Cortex of kidney (tissue), 1 donor: ENCODE measurements at places on chromosomes 6 and 20.

GRCh38 chr6:168374541-168375071 is 55.0 kb upstream of the DACT2 start:
- no peak for DNase-seq

GRCh38 chr20:39089029-39089428 is 126.9 kb downstream of the DHX35 start:
- no peak for DNase-seq

- no peak for DNase-seq
These were observed 101.6 kb downstream of the RAMACL start for GRCh38 chr6:166484863-166485262.

DNA sequence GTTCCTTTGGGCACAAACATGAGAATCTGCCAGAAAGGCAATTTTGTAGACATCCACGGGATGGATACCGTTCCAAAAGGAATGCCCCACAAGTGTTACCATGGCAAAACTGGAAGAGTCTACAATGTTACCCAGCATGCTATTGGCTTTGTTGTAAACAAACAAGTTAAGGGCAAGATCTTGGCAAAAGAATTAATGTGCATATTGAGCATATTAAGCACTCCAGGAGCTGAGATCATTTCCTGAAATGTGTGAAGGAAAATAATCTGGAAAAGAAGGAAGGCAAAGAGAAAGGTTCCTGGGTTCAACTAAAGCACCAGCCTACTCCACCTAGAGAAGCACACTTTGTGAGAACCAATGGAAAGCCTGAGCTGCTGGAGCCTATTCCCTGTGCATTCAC is 103.9 kb upstream of the ARG1 start:
- no peak for DNase-seq

DNA sequence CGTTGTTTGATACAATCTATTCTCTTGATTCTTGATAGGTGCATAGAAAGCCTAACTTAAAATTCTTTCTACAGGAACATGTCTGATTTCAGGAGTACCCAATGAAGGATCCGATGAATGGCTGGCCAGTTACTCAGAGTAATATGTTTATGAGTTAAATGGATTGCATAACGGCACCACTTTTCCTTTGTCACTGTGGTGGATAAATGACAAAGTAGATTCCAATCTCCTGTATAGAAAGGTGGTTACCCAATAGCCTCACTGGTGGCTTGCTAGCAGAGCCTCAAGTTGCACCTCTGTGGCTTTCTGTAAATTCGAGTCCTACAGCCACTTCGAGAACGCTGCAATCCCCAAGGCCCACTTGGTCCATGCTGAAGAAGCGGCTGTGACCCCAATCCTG is 28.4 kb downstream of the LHFPL5 start:
- DNase-seq = no peak

DNA sequence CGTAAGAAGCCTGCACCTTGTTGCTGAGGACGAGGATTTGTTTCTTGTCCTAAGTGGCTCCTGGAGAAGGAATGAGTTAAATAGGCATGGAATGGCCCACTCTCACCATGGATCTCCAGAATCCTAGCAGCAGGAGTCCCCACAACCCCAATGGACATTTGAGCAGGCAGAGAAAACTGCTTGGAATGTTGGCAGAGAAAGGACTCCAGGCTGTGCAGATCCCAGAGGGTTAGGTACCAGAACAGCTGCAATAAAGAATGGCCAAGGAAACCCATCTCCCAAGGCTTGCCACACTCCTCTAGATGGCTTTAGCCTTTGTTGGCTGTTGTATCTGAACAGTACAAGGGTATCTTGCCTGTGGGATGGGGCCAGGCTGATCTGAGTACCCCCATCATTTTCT is 1415.7 kb upstream of the ADGRB3 start:
- DNase-seq = no peak

DNA sequence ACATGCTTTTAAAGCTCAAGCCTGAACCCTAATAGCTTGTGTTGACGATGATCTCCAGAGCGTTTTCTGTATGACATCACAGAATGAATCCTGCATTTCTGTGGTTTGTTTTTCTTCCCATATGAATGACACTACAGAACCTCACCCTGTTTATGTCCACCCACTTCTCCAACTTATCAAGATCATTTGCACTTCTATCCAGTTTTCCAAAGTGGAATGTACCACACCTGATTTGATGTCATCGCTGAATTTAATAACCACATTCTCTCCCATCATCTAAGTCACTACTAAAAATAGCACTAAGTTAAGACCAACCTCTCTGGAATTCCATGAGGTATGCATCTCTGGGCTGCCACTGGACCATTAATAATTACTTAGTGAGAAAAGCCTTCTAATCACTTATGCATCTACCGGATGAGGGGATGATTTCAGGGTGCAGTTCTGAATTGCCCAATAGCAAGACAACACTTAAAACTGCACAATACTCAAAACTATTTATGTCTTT is 33.3 kb upstream of the CITED2 start:
- DNase-seq = no peak

- DNase-seq = no peak
These were observed 81.9 kb downstream of the FIG4 start for GRCh38 chr6:109772883-109773431.

GRCh38 chr6:98845211-98846020 is 11.0 kb downstream of the POU3F2 start:
- no peak for DNase-seq

- DNase-seq = no peak
These were observed 19.2 kb downstream of the PPIL6 start for GRCh38 chr6:109421184-109421583.

- DNase-seq = no peak
These were observed 423.2 kb upstream of the JARID2 start for GRCh38 chr6:14822679-14823078.

GRCh38 chr6:116472706-116473105 is 11.5 kb downstream of the CALHM6 start:
- no peak for DNase-seq

DNA sequence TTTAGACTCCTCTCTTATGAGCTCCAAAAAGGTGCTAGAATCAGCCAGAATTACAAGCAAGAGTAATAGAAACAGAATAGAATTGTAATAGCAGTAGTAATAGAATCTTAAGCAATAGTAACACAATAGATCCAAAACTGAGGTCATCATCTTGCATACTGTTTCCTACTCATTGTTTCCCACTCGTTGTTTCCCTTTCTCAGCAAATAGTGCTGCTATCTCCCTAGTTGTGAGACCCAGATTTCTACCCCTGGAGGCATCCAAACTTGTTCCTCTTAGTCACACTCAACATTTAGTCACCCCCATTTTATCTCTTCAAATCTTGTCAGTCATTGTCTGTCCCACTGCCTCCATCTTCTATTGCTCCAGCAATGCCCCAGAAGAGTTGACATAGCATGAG is 356.9 kb upstream of the MARCKS start:
- no peak for DNase-seq

GRCh38 chr6:110342759-110343158 is 15.4 kb downstream of the METTL24 start:
- no peak for DNase-seq

- DNase-seq = no peak
These were observed 12.1 kb downstream of the DDRGK1 start for GRCh38 chr20:3192226-3193015.

- no peak for DNase-seq
These were observed 3.6 kb downstream of the DOP1A start for GRCh38 chr6:83071023-83071422.

DNA sequence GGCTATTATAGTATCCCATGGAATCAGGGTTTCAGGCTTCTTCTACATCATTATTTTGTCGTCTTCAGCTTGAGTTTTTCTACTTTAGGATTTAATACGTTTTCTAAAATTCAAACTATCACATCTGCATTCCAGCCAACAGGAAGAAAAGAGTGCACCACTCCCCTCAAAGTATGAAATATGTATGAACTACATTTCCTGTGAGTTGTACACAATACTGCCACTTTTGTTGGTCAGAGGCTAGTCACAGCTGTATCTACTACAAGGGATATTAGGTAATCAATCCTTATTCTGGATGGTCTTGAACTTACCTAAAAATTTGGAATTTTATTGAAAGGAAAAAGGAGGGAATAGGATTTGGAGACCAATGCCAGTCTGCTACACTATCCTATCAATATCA is 235.6 kb upstream of the TBX18 start:
- no peak for DNase-seq

DNA sequence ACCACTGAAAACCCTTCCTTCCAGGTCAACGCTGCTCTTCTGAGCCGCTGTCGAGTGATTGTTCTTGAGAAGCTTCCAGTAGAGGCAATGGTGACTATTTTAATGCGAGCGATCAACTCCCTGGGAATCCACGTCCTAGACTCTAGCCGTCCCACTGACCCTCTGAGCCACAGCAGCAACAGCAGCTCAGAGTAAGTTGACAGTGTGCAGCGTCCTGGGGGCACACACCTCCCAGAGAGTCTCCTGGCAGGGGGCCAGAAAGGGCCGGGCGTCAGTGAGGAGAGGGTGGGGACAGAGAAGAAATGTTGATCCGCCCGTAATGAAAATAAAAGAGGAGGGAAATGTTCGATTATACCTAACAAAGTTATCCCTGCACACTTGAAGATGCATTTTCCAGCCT is 5.0 kb downstream of the WRNIP1 start:
- DNase-seq = no peak

DNA sequence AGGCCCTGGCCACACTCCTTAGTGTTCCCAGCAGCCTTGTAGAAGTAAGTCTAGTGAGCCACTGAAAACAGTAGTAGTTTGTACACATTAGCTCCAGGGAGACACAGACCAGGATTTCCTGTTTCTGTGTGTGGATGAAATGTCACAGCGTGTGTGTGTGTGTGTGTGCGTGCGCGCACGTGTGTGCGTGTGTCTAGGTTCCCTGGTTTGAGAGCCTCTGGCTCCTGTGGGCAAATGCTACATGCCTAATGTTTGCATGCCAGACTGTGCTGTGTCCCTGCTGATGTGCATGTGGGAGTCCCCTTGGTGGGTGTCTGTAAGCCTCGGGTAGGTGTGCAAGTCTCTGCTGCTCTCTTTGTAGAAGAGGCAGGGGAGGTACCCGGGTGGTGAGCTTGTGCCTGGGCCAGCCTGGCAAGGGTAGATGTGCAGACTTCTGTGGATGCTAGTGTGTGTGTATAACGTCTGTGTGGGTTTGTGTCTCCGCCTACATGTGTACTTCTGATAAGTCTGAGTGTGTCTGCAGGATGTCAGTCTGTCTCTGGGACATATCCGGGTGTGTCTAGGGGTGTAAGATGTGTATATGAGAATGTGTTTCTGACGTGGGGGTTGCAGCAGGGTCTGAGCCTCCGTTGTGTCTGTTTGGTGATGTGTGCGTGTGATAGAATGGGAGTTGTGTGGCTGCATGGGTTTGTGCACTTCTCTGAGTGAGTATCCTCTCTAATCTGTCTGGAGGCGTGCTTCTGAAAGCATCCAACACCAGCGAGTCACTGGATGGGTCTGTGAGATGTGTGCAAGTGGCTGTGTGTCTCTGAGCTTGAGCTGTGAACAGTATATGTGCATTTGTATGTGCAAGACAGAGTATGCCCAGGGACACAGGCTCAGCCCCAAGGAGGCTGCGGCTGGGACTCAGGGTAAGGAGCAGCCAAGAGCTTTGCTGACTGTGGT is 19.0 kb upstream of the TLDC2 start:
- no peak for DNase-seq

GRCh38 chr20:33015114-33015484 is 7.6 kb downstream of the BPIFB2 start:
- no peak for DNase-seq

DNA sequence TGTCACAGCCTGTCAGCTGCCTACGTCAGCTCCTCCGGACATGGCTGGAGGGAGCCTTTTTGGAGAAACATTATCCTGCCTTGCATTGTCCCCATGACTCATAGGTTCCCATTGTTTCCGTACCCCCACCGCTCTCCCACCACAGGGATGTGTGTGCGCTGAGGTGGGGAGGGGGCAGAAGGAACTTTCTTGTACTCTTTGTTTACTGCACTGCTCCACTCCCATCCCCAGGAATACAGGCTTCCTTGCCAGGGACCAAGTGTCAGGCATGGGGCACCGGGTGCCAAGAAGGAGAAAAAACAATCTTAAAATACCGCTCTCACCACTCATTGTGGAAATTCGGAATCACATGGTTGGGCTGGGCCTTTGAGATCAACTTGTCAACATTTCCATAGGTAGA is 51.0 kb downstream of the KCNK5 start:
- no peak for DNase-seq

GRCh38 chr6:133854364-133855275 is 34.3 kb upstream of the TCF21 start:
- DNase-seq = no peak

GRCh38 chr20:47468290-47469050 is 33.2 kb upstream of the NCOA3 start:
- DNase-seq = no peak

GRCh38 chr6:44735630-44735963 is 348.1 kb downstream of the CDC5L start:
- DNase-seq = no peak

DNA sequence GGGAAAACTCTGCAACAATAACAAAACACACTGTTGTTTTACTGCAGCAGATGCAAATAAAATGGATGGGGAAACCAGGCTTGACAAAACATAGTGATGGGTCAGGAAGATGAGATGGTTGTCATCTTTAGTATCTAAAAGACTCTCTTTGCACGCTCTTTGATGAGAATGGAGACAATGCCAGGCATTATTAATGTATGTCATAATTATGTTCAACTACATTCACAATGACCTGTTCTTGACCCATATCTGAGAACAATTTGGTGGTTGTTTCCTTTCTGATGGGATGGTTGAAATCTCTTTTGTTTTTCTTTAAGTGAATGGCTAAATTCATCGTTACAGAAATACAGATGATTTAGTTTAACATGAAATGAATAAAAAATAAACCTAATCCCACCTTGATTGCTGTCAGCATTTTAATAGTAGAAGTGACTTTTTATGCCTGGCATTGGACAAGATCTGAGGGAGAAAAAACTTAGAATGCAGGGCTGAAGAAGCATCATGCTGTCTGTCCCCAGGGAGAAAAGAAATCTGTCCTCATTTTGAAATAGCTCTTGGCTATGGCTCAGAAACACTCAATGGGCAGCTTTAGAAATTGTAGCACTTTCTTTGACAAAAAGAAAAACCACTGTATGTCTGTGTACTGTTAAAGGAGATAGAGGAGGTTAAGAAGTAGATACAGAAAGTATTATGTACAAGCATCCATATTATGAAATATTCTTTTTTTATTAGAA is 12.4 kb upstream of the GRIK2 start:
- no peak for DNase-seq

DNA sequence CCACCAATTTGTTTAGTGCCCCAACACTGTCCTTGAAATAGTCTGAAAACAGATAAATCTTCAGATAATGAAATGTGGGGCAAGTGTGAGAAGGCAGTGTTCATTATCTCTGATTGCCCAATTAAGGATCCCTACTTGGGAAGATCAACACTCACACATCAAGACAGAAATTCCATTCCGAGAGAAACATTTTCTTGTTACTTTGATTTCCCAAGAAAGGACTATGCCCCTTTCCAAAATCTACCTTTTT is 16.2 kb downstream of the HMGN4 start:
- DNase-seq = no peak

- DNase-seq = no peak
These were observed 851 bp downstream of the SNX5 start for GRCh38 chr20:17967521-17968365.

- DNase-seq = no peak
These were observed 139.2 kb upstream of the PLN start for GRCh38 chr6:118408863-118409262.
